ENCODE measurements at places on chromosomes 2 and 18.

DNA sequence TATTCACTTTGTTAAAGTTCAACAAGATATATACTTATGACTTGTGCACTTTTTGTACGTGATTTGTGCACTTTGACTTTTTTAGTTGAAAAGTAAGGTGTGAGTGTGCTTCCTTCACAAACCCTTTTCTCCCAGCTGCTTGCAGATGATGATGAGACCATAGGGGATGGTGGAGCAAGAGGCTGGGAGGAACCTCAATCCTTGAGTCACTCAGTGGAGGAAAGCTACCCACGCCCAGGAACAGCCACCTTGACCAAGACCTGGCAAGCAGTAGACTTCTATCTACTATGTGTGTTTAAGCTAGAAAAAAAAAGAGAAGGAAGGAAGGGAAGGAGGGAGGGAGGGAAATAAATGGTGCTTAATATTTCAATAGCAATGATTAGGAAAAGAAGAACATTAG lies 25.2 kb upstream of the TAF1B start:
- no peak for DNase-seq

GRCh38 chr18:76530846-76531245 lies 35.8 kb upstream of the ZNF516 start:
- DNase-seq = no peak

DNA sequence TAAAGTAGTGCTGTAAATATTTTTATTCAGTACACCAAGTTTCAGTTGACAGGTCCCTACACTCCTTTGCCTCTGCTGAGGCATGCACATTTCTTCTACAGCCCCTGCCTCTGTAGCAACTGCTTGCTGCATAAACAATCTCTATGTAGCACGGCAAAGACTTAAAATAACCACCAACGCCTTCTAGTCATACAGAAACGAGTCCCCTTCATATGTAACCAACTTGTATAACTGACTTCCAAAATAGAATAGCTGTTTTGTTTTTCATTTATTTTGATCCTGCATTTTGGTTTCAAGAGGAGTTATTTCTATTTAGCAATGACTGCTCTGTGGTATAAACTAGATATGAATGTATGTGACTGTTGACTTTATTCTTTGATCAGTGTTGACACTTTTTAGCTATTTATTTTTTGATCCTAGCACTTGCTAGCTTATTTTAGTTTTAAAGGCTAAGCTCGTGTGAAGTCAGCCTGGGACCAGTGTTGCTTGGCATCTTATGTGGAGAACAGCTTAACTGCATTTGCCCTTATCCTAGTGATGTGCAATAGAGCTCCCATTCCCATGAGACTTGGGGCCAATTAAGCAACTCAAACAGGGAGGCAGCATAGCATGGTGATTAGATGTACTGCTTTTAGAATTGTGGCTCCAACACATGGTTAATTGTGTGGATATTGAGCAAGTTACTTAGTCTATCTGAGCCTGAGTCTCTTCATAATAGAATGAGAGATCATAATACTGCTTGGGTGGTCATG lies 79.6 kb downstream of the HRH4 start:
- DNase-seq = no peak

DNA sequence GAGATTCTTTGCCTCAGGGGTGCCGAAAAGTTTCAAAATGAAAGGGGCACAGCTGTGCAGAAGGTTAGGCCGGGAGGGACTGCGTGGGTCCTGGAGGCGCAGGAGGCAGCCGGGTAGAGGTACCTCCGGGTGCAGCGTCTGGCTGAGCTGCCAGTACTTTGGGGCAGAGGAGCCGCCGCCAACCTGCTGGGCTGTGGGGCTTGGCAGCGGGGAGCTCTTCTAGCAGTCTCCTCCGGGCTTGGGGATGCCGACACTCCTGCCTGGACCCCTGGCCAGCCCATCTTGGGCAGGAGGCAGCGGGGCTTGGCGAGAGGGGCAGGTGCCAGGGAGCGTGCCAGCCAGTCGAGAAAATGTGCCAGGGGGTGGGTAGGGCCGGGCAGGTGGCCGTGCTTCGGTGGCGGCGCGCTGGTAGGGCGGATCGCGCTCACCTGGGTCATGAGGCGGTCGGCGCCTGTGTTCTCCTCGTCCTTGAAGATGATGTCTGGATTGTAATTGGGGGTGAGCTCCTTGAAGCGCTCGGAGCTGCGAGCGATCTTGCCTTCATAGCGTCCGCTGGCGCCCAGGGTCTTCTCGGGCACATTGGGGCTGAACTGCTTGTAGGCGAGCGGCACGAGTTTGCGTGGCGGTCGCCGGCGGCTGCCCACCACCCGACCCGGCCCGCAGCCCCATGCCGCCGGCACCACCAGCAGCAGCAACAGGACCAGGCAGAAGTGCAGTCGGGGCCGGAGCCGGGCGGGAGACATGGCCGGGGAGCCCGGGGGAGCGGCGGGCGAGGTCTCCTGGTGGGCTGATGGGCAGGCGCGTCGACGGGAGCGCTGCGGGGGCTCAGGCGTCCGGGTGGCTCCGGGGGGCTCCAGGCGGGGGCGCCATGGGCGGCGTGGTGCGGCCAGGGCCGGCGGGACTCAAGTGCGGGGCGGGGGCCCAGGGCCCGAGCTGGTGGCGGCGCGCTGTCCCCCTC lies 717 bp downstream of the IHH start:
- DNase-seq = no peak

DNA sequence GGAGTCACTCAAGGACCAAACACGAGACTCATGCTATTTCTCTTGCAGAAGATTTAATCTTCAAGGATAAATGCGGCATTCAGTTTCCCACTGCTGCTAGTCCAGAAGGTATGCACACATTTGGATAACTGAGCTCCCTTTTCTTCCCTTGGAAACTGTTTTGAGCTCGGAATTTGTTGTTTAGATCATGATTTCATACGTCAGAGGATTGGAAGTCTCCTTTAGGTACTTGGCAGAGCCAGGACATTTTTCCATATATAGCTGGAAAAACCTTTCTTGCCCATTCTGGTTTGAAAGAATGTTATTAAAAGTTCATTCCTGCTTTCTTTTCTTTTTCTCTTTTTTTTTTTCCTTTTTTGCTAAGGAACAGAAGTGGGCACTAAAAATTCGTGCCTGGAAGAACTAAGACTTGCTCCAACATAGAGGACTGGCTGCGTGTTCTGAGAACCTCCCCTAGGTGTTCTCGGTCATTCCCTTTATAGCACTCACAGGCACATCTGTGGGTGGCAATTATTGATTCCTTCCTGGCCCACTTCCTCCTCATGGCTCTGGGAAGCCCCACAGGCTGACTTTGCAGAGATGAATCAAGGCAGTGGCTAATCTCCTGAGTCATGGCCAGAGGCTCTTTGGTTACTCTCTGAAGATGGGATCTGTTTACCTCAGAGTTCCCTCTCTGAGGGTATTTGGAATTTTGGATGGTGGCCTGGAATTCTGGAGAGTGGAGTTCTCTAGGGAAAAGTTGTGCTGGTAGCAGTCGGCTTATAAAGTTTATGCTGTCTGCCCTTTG lies 104.8 kb downstream of the PLCL1 start:
- DNase-seq = peak; percentile 82

GRCh38 chr2:241598487-241598886 lies 38.5 kb downstream of the THAP4 start:
- DNase-seq = no peak

- no peak for DNase-seq
Measured at GRCh38 chr18:7890075-7890474, 323.0 kb downstream of the PTPRM start.

- DNase-seq = no peak
Measured at GRCh38 chr2:129329574-129329973, 649.9 kb upstream of the RAB6C start.

DNA sequence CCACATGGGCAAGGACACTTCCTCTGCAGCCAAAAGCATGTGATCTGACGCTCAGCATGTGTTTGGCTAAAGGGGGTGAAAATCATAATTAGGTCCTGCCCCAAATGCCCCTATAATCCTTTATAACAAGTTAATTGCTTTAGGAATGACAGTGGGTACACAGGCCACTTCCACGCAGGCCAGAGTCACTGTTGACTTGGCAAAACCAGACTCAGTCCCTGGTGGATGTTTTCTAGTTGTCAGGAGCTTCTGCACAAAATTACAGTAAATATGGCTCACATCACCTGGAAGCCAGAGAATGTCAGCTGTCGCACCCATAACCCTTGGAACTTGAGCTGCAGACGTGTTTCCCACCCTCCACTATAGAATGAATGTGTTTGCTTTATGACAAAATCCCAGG lies 13.3 kb upstream of the PXDN start:
- no peak for DNase-seq

DNA sequence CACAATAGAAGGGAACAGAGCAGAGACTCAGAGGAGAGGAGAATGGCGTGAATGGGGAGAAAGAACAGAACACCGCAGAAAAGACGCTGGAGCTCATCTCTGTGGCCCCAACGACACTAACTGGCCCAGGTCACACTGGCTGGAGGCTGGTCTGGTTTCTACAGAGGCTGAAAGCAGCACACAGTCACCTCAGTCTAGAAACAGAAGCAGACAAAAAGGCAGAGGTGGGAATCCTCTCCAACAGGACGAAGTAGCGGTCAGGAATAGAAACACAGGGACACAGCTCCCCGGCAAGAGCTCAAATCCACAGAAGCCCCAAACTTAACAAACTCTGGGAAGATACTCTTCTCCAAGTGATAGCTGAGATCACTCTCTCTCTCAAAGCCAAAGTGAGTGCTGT lies 9.2 kb downstream of the SLC66A2 start:
- DNase-seq = no peak

- peak; percentile 45 for DNase-seq
Measured at GRCh38 chr2:24945907-24946306, 25.8 kb downstream of the DNAJC27 start.

DNA sequence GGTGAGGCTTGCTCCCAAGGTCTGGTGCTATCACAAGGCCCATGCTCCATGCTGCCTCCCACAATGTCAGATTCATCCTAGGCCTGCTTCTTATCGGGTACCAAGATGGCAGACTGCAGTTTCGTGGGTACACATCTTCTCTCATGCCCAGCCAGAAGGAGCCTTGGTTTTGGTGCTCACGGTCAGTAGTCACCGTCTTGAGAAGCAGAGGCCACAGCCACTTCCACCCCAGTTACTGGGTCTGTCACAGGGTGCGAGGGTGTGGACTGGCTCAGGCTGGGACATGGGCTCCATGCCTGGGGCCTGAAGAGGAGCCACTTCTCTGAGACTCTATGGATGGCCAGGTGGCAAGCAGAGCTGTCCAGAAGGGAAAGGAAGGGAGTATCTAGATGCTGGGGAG lies 178.8 kb upstream of the HS6ST1 start:
- no peak for DNase-seq

GRCh38 chr2:73979686-73980085 lies 5.0 kb upstream of the TET3 start:
- peak; percentile 88 for DNase-seq

GRCh38 chr18:80183273-80184050 lies 63.9 kb downstream of the PARD6G start:
- no peak for DNase-seq

DNA sequence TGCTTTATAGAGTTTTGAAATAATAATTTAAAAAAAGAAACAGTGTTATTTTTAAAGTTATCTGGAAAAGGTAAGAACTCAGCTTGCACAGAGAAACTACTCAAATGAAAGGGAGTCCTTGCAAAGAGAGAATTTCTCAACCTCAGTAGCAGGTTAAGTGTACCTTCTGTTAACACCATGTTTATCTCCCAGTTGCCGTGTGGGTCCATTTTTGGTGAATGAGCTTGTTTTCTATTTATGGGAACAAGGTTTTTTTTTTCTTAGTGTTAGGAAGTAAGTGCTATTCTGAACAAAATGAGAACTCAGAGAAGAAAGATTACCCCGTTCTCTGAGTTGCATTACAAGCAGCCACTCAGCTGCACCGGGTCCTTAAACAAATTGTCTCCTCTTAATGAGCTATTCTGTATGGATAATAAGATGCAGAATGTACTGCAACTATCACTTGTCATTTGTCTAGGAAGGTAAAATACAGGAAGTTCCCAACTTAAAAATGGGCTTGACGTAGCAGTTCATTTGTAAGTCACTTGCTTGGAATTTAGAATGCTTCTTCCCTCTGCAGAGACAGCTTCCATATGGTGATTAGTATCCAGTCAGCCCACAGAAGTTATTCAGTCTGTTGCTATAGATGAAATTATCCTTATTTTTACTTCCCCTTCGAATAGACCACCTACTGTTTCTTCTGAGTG lies 74.9 kb downstream of the LTBP1 start:
- peak; percentile 69 for DNase-seq

- no peak for DNase-seq
Measured at GRCh38 chr2:205783872-205784499, 101.7 kb downstream of the NRP2 start.

DNA sequence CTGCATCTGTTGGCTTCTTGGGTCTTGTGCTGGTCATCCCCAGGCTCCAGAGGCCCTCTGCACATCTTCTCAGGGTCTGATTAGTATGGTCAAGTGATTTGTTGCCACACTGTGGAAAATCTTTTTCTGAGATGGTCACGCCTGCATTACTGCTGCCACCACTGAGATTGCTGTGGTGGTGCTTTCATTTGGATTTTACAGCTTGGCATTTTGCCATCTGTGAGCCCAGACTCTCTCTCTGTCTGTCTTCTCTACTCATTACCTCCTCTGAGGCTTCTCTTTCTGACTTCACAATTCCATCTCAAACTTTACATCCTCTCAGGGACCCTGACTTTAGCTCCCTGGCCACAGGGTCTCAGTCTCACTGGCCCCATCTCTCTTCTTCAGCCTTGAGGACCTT lies 154.6 kb downstream of the LRRTM1 start:
- DNase-seq = no peak

DNA sequence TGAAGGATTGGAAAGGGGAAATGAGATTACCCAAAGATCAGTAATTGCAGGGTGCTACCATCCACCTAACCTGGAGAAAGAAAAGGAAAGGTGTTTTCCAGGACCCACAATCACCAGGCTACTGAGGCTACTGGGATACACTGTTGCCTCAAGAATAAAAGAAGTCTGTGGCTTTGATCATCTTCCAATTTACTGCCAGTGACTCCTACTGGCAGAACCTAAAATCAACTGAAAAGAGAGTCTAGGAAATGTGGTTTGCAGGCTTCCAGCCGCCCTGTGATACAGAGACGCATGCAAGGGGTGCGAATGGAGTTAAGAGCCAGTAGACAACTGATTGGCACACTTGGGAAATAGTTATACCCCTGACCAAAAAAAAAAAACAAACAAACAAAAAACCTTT lies 16.6 kb upstream of the TTL start:
- no peak for DNase-seq

DNA sequence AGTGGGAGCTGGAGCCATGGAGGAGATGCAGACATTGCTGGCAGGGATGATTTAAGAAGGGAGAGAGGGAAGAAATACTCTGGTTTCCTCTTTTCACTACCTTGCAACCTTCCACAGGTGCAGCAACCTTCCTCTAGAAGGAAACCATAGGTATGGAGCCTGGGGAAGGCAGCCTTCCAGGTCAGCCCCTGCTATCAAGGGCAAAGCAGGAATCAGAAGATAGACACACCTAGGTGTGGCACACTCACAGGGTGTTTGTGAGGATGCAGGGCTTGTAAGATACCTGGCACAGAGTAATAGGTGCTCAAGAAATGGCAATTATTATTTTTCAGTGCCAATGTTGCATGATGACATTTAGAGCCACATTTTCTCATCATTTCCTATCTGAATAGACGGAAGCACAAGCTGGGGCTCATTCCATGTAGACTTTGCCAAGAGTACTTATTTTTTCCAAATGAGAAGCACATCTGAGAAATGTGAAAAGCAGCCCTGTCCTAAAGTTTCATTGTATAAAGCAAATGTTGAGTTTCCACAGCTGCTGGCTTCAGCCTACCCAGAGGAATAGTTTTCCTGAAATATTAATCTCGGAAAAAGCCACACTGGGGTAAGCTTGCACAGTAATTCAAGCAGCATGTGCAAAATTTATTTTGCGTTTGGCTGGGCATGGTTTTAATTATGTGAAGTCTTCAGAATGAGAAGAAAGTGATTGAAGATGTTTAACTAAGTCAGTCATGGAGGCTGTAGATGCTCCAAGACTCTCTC lies 20.6 kb downstream of the EVA1A start:
- no peak for DNase-seq

GRCh38 chr18:48994044-48994651 lies 43.4 kb upstream of the SMAD7 start:
- DNase-seq = peak; percentile 73

Measured in EL (cell line).